Right ventricle myocardium superior (tissue), 1 donor: ENCODE measurements at places on chromosomes 7 and 10.

- DNase-seq = no peak
These were observed 35.4 kb upstream of the PODXL start for GRCh38 chr7:131591687-131592319.

DNA sequence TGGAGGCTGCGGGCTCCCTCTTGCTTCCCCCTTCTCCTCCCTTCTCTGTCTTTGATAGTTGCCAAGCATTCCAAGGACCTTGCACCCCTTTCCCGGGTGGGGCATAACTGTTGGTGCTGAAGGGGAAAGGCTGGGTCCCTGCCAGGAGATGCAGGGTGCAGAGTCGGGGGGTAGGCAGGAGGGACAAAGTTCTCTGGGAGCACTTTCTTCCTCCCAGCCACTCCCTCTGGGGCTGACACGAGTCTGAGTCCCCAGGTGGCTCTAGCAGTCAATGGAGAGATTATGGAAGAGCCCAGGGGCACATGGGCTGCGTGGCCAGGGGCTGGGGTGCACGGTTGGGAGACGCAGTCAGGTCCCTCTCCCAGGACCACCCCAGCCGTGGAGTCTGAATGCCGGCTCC, 2.1 kb downstream of the CLDN15 start:
- no peak for DNase-seq

- no peak for DNase-seq
These were observed 15.4 kb upstream of the CSGALNACT2 start for GRCh38 chr10:43122826-43123225.

- no peak for DNase-seq
These were observed 131.9 kb downstream of the TFPI2 start for GRCh38 chr7:93758631-93759030.

- DNase-seq = no peak
These were observed 72.2 kb downstream of the EZH2 start for GRCh38 chr7:148811892-148812291.

DNA sequence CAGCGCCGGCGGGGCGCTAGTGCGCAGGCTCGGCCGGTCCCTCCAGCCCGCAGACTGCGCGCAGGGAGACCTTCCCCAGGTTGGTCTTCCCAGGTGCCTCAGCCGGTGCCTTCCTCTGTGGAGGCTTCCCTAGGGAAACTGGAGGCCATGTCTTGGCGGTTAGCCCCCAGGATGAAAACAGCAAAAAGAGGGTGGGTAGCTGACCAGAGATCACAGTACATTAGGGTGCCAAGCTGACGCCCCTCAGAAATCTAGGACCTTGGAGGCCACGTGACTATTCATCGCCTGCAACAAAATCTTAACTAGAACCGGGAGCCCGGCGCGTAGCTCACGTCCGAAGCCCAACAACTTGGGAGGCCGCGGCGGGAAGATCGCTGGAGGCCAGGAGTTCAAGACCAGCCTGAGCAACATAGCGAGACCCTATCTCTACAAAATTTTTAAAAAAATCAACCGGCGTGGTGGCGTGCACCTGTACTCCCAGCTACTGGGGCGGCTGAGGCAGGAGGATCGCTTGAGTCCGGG, 327 bp upstream of the FIS1 start:
- no peak for DNase-seq

- DNase-seq = no peak
These were observed 1.7 kb downstream of the AKR1C4 start for GRCh38 chr10:5198386-5198785.

DNA sequence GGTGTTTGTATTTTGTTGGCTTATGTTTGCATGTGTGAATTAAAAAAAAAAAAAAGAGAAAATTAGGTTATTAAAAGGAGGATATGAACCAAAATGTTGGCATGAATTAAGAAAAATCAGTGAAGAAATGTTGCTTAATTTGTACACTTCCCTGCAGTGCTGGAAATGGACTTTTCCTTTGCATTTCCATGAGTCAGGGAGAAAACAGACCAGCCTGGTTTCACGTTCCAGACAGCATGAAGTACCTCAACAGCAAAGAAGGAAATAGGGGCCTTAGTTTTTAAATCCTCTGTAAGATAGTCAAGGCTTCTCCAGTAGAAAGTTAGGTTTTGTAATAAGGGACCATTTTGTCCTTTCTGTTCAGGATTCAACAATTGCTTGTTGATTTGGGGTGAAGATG, 159.7 kb downstream of the CELF2 start:
- DNase-seq = no peak

GRCh38 chr10:61837755-61838171, 63.7 kb upstream of the ARID5B start:
- DNase-seq = no peak

DNA sequence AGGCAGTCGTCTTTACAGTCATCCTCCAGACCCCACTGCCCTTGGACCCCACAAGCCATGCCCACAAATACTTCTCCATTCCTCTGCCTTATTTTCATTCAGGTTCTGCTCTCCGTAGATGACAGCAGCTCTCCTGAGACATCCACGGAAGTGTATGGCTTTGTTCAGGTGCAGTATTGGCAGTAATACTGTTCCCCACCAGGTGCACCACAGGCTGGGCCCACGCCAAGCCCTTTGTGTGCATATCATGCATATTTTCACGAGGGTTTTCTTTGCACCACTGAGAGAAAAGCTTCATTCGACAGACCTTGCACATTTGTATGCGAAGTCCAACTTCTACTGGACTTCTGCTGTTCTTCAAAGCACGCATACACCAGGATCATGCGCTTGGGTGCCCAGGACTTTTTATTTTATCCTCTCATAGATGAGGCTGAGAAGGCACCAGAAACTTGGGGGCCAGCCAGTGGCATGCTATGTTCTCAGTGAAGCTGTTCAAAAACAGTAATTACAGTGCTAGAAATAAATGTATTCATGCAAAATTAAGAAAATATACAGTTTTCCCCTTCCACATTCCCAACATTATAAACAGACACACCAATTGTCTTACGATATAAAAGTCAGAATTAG, 37.8 kb upstream of the PITRM1 start:
- DNase-seq = no peak

DNA sequence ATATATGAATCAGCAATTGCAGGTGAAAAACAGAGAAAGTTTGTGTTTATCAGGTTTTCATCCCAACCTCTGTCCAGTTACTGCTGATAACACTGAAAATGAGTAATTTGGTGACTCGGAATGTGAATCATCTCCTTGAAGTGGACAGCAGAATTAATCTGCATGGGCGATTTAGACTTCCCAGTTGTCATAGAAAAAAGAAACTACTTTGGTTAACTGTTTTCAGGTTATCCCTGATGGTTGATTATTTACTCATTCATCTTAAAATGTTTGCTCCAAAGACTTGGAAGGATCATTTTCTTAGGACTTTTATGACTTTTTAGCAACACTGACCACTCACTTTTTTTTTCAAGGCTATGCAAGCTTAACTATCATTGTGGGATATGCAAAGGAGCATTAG, 504.1 kb upstream of the ANKRD30A start:
- DNase-seq = no peak

DNA sequence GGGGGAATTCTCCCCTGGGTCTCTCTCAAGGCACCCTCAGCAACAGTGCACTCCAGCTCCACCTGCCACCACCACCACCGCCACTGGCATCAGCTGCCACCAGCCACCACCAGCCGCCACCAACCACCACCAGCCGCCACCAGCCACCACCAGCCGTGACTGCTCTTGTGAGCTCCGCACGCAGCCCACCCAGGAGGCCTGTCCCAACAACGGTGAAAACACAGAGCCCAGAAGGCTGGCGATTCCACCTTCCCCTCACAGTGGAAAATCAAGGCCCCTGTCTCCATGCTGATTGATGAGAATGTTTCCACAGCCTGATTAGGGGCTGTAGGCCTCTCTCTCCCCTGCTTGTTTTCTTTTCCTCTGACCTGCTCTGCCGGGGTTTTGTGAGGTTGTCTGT, 41.1 kb downstream of the COBL start:
- DNase-seq = no peak

- DNase-seq = no peak
These were observed 51.1 kb upstream of the AHR start for GRCh38 chr7:17247357-17247756.

DNA sequence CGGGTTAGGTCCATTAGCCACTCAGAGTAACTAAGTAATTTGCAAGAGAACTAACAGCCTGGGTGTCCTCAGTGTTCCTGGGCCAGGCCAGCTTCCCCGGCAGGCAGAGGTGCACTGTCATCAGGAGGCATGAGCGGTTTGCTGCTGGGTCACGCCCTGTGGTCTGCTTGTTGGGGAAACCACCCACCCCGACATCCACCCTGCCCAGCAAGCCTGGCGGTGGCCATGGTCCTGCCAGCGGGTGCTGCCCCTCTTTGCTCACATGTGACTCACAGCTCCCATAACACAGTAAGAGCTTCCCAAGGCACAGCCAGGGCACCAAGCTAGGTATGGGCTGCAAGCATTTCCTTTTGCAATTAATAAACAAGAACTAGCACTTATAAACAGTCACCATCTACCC, 75.9 kb downstream of the RGS10 start:
- DNase-seq = no peak

GRCh38 chr10:113618338-113618737, 45.5 kb downstream of the NRAP start:
- no peak for DNase-seq

DNA sequence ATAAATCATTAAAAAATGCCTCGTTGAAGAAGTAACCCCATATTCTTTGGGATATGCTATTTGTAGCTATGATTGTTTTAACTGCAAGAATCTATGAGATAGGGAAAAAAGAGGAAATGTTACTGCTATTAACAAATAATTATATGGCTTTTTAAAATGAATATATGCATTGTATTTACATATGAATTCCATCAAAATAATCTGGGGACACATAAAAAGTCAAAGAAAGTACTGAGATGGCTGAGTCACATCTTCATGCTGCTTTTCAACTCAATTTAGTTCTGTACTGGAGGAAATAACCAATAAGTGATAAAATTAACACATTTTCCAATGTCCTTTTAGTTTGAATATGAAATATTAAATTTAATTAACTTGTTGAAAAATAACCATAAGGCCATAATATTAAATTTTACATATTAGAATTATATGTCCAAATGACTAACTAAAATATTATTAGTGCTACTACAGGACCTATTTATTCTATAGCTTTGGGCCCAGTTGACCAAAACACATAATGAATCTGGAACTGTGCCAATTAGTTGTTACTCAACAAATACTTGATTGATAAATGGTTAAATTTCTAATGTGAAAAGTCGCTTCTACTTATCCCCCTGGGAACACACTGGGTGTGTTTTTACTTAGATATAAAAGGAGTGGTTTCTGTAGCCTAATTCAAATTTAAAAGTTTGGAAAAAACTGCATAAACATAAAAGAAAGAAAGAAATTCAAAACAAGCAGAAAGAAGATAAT, 214.6 kb upstream of the PFKP start:
- no peak for DNase-seq

DNA sequence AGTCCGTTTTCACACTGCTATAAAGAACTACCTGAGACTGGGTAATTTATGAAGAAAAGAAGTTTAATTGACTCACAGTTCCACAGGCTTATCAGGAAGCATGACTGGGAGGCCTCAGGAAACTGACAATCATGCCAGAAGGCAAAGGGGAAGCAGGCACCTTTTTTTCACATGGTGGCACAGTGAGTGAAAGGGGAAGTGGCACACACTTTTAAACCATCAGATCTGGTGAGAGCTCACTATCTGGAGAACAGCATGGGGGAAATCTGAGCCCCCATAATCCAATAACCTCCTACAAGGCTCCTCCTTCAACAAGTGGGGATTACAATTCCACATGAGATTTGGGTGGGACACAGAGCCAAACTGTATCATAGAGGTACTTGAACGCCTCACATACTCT, 30.0 kb downstream of the AGR3 start:
- no peak for DNase-seq

DNA sequence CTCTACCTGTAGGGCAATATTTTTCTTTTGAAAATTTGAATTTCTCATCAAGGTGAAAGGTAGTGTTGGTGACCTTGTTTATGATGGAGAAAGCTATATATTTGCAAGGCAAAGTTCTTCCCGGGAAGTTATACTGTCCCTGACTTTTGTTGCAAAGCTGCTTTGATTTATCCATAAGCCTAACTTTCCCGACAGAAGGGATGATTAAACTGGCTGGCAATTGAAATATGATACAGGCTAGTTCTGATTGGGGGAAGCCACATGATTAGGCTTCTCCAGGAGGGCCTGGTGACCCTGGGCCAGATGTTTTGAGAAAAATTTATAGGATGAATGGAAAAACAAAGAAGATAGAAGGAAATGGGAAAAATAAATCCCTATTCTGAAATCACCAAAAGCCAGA, 215.5 kb downstream of the ACTR3B start:
- DNase-seq = no peak

DNA sequence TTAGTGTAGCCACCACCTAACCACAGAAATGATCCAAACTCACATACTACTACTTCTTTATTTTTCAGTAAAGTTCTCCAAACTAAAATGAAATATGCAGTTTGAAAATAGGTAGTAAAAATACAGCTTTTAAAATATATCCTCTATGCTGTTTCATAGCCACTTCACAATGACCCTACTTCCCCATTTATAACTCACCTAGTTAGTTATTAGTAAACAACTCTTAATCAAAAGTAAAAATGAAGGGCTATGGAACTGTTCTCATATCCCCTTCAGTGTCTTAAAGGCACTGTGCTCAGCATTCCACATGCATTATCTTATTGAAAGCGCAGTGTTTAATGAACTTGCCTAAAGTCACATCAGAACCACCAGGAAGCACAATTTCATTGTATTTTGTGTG, 43.5 kb downstream of the KMT2C start:
- DNase-seq = no peak

DNA sequence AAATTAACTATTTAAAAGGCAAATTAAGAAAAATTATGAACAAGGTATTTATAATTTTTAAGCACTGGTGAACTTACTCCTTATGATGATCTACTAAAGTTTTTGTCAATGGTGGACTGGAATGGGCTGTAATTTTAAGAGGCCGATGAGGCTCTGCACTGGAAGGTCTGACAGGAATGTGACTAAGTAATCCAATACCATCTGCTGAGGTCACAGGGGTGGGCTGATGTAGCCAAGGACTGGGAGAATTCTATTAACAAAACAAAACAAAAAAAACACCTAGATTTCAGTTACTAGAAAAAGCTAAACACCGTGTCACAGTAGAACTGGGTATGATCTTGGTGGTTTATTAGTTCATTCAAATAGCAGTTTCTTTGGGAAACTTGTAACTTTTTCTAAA, 75.9 kb downstream of the NRBF2 start:
- no peak for DNase-seq

GRCh38 chr10:43237128-43237527, 29.7 kb downstream of the RASGEF1A start:
- DNase-seq = peak; percentile 10

DNA sequence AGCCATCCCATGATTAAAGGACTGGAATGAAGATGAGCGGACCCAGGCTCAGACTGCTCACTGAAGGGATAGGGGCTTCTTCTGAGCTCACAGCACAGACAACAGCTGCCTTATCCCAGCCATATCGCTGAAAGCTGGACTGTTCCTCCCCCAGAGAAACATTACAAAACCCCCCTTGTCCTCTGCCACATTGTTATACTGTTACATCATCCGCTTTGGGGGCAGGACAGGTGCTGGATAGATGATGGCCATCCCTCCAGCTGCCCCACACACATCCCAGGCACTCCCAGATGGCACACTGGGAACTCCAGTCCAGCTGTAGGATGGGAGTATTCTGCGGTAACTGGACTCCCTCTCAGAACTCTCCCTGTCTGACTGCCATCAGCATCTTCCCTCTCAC, 58.7 kb upstream of the BTRC start:
- no peak for DNase-seq
